ENCODE measurements at places on chromosomes 1 and 21.

DNA sequence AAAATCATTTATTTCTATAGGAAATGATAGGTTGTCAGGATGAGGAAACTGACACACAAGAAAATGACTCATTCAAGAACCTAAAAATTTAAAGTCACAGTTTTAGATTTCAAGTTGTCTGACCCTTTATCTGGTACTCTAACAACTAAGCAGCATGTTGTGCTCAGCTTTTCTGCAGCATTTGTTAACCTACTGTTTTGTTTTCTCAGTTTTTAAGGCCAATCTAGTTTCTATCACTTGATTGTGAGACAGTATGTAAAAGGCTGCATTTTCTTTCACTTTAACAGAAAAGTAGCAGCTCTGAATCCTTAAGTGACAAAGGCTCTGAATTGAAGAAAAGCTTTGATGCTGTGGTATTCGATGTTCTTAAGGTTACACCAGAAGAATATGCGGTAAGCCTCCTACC lies 59.1 kb downstream of the RALGPS2 start:
- DNase-seq: no peak

GRCh38 chr1:155139895-155140629 lies at the start of gene DPM3:
TSS of gene DPM3 (minus strand) at chr1:155140531. CDS start at chr1:155140240, 291 bp downstream.
- DNase-seq: peak; percentile 69

GRCh38 chr1:66400660-66401059 lies 133.3 kb upstream of the SGIP1 start:
- DNase-seq: no peak

DNA sequence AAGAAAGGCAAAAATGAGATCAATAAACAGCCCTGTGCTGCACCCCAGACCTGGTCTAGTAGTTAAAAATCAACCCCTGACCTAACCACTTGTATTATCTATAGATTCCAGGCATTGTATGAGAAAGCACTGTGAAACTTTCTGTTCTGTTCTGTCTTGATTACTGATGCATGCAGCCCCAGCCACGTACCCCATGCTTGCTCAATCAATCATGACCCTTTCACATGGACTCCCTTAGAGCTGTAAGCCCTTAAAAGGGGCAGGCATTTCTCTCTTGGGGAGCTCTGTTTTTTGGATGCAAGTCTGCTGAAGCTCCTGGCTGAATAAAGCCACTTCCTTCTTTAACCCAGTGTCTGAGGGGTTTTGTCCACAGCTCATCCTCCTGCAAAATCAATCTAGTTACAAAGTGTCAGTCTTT lies 24.2 kb upstream of the CD34 start:
- no peak for DNase-seq

- peak; percentile 59 for DNase-seq
Observed at GRCh38 chr1:9181176-9181906, 52.4 kb upstream of the GPR157 start.

DNA sequence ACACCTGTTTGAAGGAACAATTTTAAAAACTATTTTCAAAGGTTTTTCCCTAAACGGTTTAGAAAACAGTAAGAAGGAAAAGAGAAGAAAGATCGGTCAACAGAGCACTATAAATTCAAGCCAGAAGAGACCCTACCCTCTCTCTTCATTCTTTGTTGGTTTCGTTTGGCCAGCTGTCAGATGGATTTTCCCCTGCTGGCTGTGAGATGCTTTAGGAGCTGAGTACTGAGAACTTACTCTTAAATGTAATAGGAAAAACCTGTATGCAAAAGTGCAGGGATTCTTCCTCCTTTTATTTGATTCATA lies 1.3 kb upstream of the TXNIP start:
- DNase-seq: no peak

DNA sequence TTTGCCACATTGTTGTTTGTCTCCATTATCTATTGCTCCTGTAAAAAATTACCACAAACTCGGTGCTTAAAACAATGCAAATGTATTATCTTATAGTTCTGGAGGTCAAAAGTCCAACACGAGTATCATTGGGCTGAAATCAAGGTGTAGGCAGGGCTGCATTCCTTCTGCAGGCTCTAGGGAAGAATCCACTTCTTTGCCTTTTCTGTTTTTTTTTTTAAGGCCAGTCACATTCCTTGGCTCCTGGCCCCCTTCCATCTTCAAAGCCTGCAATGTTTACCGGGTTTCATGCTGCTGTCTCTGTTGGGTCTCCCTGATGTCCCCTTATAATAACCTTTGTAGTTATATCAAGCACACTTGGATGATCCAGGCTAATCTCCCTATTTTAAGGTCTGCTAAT lies 212.7 kb downstream of the PTBP2 start:
- DNase-seq: no peak

GRCh38 chr1:219374636-219375035 lies 201.0 kb downstream of the LYPLAL1 start:
- no peak for DNase-seq

GRCh38 chr1:48773133-48773532 lies 3.6 kb downstream of the BEND5 start:
- no peak for DNase-seq

GRCh38 chr1:5239911-5240310 lies 585.5 kb downstream of the AJAP1 start:
- DNase-seq: no peak

GRCh38 chr1:229412056-229412455 lies 21.8 kb downstream of the ACTA1 start:
- no peak for DNase-seq

DNA sequence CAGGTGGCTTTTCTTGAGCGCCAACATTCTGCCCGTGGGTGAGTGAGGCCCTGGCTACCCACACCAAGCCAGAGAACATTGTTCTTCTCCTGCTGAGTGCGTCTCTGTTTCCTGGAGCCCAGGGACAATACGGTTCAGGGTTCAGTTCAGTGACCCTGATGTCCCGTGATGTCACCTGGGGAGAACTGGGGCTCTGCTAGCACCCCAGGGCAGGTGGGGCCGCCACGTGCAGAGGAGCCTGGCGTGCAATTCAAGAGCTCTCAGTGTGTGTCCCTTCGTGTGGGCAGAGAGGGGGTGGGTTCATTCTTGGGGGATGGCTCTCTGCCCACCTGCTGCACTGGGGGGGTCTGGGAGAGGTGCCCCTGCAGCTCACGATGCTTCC lies 18.2 kb upstream of the PEX10 start:
- DNase-seq: no peak

DNA sequence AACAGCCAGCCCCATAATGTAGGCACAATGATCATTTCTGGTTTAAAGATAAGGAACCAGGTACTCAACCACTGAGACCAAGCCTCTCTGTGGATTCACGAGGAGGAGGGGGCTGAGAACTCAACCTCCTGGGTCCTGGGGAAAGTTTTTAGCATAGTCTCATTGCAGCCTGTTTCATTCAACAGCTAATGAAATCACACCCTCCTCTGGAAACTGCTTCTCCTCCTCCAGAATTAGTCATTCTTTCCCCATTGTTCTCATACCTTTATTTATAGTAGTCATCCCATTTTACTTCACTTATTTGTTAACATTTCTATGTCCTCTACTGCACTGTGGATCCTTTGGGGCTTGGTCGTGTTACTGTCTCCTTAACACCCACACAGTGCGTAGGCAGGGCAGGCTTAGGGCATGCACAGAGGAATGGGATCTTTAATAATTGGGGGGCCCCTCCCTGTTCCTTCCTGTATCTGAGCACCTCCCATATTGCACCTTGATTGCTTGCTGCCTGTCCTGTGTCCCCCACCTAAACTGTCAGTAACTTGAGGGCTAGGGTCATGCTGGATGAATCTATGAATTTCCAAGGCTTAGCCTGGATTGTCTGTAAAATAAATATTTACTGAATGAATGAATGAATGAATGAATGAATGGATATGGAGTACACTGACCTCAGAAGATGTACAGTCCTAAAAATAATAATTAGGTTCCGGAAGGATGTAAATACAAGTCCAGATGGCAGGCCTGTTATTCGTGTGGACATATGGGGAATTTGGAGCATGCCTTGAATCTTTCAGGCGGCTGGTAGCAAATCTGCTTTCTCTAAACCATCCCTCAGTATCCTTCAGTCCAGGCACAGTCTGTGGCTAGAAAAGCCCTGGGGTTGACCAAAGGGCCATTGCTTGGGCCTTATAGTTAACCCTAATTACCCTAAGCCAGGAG lies 153.8 kb upstream of the HMGB4 start:
- no peak for DNase-seq

DNA sequence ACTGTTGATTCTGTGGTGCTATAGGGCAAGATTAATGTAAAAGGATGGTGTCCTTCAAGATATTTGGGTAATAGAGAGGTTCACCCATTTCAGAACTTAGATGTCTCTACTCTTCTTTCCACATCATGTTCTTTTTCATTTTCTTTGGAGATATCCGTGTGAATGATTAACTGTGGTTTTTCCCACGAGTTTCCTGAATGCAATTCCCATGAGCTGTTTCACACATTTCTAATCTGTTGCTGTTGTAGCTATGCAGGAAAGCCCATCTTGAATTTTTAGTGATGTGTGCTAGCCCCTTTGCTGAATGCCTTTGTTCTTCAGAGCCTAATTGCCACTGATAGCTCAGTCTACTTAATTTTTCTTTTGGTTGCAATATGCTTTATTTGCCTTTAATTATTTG lies 27.6 kb downstream of the SNX27 start:
- no peak for DNase-seq

- DNase-seq: no peak
Observed at GRCh38 chr1:235928197-235928596, 61.5 kb upstream of the LYST start.

DNA sequence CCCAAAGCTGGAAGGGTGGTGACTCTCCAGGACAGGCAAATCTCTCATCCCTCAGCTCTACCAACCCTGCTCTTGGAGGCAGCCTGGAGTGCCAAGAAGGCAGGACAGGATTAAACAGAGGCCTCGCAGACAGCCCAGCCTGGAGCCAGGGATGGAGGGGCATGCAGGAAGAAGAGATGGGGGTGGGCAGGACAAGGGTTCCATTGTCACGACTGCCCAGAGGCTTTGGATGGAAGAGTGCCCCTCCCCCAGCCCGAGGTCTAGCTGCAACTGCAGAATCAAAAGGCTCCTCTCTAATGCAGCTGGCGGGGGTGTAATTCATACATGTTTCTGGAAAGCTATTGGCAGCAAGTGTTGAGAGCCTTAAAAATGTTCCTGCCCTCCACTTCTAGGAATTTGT lies 8.8 kb downstream of the RAB7B start:
- DNase-seq: no peak

GRCh38 chr1:33123266-33123665 lies 42.3 kb downstream of the AZIN2 start:
- no peak for DNase-seq

DNA sequence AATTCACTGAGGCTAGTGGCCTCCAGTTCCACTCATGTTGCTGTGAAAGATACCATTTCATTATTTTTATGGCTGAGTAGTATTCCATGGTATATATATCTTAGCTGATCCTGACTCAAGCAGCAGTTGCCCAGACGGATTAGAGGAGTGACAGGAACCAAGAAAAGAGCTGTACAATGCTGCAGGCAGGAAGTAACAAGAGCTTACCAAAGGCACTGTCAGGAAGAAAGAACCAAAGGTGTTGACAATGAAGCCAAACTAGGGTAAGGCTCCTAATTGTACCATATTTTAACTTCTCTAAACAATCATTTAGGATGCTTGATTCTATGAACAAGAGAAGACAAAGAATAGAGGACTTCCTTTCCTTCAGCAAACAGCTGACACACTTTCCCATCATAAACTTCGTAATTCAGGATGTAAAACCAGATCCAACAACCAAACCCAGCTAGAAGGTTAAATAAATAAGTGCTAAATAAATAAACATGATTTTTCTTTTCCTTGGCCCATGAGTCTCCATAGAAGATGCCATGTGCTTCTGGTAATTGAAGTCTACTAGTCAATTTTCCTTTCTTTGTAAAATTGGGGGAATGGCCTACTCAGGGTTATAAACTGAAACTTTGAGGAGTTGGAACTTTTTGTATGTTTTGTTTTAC lies 248.2 kb upstream of the SGIP1 start:
- DNase-seq: no peak

DNA sequence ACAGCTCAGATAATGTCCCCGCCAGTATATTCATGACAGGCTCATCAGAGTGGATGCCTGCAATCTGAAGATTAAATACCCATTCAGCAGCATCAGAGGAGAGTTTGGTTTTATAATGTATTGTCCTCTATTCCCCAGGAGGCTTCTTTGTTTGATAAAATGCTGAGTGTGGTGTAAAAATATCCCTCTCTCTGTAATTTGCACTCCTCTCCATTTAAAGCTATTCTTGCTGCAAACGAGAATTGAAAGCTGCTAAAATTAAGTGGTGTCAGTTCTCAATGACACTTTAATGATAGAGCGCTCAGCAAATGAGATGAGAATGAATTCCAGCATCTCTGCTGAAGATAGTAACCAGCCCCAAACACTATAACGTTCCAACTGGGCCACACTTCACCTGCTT lies 205.7 kb upstream of the RRP15 start:
- no peak for DNase-seq

DNA sequence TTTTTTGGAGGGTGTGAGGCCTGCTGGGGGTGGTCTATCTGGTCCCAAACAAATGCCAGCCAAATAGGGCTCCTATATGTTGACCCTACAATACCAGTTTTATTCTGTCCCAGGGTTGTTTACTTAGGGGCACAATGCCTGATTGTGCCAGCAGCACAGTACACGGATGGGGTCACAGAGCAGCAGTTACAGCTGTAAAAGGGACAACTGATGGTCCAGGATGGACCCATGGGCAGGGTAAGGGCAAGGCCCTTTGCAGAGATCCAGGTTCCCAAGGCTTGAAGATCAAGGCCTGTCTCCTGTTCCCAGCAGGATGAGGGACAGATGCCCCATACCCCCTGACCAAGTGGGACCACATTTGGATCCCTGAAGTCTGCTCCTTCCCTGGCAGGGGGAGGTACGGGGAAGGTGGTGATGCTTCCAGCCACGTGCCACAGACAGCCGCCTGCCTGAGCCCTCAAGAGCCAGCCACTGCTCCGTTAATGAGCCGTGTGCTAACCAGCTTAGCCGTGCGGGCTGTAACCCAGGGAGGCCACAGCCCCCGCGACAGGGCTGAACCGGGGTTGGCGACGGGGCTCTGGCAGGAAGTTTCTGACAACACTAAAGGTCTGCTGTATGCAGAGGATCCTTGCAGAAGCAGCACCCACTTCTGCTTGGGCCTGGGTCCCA lies 18.2 kb downstream of the SLC6A9 start:
- no peak for DNase-seq

DNA sequence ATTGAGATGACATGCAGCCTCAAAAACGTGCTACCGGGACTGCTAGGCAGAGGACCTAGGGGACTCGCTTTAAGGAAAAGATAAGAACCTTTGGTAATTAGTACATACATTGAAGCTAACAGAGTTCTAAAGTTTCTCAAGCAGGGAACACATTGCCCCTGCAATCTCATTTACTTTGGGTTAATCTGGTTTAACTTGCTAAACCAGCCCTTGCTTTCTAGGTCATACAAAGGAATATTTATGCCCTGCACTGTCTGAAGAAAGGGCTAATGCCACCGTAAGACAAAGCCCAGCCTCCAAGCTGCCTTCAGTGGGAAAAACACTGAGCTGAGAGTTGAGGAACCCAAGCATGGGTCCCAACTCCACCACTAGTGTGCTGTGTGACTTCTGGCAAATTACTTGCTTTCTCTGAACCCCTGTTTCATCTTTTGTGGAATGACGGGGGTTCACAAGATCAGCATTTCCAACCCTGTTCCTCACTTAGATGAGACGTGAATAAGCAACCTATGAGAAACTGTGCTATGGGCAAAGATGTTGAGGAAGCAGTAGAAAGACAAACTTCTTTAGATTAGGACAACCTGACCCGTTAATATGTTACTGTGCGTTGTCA lies 66.3 kb downstream of the VWA5B1 start:
- DNase-seq: no peak

- DNase-seq: peak; percentile 69
Observed at GRCh38 chr1:218711884-218712674, 366.9 kb downstream of the TGFB2 start.

All from RWPE1 (cell line).